SK-N-DZ (cell line): ENCODE measurements at places on chromosomes 2 and 18.
A peak's percentile ranks its signal among the peaks of the same experiment; 100 is the strongest.

GRCh38 chr2:1854729-1855547 is 110.6 kb upstream of the PXDN start:
- peak; percentile 82 for DNase-seq

GRCh38 chr2:43136876-43137275 is 89.5 kb downstream of the ZFP36L2 start:
- DNase-seq: no peak

GRCh38 chr18:47696870-47697269 is 233.6 kb downstream of the SMAD2 start:
- no peak for DNase-seq

DNA sequence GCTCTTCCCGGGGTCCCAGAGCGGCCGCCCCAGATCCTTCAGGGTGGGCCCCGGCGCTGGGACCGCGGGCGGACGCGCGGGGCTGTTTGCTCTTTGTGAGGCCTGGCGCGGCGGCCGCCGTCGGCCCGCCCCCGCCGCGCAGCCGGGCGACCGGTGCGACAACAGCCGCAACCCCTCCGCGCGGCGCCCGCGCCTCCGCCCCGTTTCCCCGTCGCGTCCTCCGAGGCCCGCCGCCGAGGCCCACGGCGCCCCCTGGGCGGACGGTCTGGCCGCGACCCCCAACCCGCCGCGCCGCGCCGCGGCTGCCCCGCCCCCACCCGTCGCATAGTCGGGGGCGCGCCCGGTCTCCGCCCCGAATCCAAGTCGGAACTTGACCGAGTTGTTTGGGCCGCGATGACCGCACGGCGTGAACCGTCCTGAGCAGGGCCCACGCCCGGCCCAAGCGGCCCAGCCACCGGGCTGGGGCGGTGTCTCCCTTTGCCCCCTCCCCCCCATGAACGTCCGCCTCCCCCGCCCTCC is 448 bp downstream of the YPEL5 start:
- DNase-seq: no peak

DNA sequence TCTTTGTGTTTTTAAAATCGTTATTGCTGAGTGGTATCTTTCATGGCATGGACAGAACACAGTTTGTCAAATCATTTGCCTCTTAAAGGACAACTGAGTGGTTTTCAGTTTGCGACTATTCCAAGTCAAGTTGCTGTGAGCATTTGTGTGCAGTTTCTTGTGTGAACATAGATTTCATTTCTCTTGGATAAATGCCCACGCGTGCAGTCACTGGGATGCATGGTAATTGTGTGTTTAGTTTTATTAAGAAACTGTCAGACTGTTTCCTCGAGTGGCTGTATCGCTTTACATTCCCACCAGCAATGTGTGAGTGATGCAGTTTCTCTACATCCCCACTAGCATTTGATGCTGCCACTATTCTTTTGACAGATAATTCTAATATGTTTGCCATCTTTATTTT is 154.0 kb upstream of the ARL4C start:
- DNase-seq: no peak

DNA sequence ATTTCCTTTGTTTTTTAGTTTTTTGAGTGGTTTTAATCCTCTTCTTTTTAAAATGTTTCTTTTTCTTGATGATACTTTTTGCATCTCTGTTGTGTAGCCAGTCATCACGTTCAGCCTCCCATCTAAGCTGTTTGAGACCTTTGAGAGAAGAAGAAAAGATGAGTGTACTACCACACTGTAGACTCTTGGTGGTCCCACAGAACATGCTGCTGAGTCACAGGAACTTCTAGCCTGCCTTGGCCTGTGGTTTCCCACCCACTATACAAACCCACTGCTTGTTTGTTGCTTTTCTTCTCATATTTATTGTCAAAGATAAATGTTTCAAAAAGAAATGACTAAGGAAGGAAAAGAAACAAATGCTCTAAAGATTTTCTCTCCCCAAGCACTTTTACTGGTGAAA is 5.5 kb downstream of the CEBPZOS start:
- no peak for DNase-seq

- no peak for DNase-seq
Observed at GRCh38 chr18:73891572-73892421, 255.8 kb downstream of the FBXO15 start.
